ENCODE measurements at places on chromosomes 1 and 21.

DNA sequence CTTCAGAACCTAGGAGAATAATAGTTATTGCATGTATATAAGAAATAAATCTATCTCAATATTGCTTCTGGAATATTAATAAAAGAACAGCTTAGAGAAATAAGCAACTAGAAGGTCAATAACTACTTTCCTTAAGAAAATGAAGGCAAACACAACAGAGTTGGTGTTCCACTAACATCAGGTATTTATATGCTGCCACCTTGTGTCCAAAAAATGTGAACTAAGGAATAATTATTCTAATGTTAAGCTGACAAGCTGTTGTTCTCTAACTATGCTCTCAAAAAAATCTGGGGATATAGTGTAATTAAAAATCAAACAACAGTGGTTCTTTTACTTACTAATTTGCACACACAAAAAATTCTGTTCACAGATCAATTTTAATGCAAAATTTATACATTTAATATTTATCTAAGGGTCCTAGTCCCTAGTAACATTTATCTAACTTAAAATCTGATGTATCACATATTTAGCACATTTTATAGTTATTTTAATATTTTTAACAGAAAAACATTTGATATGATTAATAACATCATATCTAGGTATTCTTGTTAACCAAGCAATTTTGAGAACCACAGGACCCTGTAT lies 39.6 kb downstream of the UCHL5 start:
- DNase-seq, result no peak

- DNase-seq, result no peak
Observed at GRCh38 chr1:235930543-235930942, 63.8 kb upstream of the LYST start.

DNA sequence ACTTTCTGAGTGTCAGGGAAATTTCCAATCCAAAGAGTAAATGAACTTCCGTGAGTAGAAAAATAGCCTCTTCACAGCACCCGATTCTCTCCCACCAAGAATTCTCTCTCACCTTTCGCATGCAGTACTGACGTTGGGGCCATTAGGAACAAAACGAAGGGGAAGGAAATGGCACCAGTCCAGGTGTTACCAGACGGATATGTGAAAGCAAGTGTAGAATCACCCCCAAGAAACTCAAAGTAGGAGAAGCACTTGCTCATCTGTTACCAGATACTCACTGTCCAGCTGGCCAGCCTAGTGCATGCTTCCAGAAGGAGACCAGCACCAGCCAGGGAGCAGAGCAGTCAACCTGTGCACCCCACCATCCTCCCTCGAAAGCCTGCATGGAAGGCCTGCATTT lies 55.1 kb downstream of the ITPKB start:
- DNase-seq, result no peak

DNA sequence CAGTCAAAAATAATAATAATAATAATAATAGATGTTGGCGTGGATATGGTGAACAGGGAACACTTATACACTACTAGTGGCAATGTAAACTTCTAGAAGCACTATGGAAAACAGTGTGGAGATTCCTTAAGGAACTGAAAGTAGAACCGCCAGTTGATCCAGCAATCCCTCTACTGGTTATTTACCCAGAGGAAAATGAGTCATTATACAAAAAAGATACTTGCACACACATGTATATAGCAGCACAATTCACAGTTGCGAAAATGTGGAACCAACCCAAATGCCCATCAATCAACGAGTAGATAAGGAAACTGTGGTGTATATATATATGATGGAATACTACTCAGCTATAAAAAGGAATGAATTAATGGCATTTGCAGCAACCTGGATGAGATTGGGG lies 176.0 kb downstream of the PLPP3 start:
- no peak for DNase-seq

GRCh38 chr1:92739669-92740524 lies 45.0 kb downstream of the EVI5 start:
- no peak for DNase-seq

GRCh38 chr1:218829097-218829496 lies 344.6 kb upstream of the LYPLAL1 start:
- DNase-seq, result no peak

DNA sequence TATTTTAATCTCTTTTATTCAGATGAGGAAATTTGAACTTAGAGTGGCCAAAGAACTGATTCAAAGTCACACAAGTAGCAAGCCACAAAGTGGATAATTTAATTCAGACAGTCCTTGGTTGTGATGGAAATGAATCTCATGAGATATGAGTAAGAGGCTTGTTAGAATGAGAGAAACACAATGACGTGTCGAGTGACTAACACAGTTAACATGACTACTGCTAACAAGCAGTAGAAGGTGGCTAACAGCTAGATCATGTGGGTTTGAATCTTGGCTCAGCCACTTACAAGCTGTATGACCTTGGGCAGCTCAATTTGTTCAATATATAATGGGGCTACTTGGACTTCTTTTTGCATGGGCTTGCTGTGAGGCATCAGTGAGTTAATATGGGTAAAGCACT lies 104.5 kb upstream of the LMO4 start:
- no peak for DNase-seq

- DNase-seq, result no peak
Observed at GRCh38 chr21:45347048-45347711, 57.8 kb upstream of the COL18A1 start.

- peak; percentile 34 for DNase-seq
Observed at GRCh38 chr1:109201123-109201703, 12.5 kb upstream of the SARS1 start.

DNA sequence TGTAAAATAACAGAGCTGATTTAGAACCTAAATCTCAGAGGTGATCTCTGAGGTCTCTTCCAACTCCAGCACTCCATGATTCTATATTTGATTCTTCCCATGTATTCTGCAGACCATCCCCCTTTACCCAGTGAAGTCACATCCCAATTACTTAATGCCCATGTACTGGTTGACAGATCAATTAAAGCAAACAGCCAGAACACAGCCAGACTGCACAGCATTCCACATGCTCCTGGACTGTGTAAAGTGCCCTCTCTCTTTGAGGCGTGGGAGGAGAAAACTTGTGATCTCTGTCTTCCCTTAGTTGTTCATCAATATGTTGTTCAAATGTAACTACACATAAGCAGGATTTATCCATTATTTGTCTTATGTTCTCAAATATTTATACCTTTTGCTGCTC lies 18.1 kb downstream of the NOS1AP start:
- DNase-seq, result no peak

GRCh38 chr1:223631956-223632355 lies 33.5 kb downstream of the CAPN8 start:
- no peak for DNase-seq

DNA sequence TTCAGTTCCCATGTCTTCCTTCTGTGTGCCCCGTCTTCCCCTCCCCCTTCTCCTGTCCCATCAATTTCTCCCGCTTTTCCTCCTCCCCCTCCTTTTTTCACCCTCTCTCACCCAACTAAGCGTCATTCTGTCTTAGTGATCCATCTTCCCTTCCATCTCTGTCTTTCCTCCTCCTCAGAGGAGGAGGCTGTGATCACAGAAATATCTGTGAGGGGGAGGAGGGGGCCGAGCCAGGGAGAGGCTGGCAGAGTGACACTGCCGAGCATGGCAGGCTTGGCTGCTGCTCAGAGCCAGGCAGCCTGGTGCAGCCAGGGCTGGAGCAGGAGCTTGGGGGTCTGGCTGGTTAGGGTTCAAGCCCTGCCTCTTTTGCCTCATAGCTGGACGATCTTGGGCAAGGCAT lies 7.6 kb downstream of the HTR6 start:
- no peak for DNase-seq

DNA sequence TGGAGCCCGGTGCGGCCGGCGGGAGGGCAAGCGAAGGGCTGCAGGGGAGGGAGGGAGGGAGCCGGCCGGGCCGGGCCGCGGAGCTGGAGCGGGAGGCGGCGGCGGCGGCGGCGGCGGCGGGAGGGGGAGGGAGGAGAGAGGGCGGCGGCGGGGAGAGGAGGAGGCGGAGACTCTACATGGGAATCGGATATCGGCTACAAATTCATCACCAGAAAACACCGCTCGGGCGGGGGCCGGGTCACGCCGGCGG lies at the start of gene AKT3:
TSS of gene AKT3 (minus strand) at position 42 of the 250 bp plus-strand sequence. CDS start 7,073 bp downstream, outside the sequence.
- no peak for DNase-seq

GRCh38 chr1:196440711-196441110 lies 167.5 kb downstream of the KCNT2 start:
- no peak for DNase-seq

GRCh38 chr1:34864759-34865158 lies 5.2 kb upstream of the SMIM12 start:
- DNase-seq, result no peak

DNA sequence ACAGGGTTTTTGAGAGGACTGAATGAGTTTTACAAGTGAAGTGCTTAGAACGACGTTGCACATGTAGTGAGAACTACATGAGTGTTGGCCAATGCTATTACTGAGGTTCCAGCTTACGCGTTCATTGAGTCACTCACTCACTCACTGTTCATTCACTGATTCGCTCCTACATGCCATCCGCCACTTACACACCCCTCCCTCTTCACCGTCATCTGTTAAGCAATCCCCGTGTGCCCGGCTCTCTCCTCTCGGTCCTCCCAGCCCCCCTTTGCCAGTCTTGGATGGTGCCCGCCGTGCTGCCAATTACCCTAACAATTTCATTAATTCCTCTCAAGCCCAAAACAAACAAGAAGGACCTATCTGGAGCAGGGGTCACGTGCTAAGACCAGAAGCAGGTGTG lies 27.3 kb upstream of the EPHA2 start:
- DNase-seq, result no peak

DNA sequence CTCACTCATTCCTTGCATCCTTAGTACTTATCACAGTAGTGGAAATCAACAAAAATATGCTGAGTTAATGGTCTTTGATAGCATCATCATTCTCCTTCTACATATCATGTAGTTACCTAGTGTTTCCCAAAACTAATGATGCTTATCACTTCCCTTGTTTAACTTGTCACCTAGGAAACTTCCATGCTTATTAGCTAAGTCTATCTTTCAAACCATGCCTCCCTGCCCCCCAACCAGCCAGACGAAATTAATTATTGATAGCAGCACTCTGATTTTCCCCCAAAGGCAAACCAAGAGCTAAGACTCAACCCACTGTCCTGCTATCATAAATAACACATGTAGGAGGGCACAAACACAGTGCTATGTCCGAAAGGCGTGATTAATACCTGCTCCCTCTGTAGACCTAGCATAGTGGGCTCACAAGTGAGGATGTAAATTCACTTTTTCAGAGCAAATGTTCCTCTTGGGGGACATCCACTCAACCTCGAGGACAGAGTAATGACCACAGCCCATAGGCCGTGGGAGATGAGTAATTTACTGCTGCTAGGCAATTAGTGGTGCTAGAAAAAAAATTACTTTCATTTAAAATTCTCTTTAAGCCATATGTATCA lies 25.8 kb upstream of the LPAR3 start:
- no peak for DNase-seq

DNA sequence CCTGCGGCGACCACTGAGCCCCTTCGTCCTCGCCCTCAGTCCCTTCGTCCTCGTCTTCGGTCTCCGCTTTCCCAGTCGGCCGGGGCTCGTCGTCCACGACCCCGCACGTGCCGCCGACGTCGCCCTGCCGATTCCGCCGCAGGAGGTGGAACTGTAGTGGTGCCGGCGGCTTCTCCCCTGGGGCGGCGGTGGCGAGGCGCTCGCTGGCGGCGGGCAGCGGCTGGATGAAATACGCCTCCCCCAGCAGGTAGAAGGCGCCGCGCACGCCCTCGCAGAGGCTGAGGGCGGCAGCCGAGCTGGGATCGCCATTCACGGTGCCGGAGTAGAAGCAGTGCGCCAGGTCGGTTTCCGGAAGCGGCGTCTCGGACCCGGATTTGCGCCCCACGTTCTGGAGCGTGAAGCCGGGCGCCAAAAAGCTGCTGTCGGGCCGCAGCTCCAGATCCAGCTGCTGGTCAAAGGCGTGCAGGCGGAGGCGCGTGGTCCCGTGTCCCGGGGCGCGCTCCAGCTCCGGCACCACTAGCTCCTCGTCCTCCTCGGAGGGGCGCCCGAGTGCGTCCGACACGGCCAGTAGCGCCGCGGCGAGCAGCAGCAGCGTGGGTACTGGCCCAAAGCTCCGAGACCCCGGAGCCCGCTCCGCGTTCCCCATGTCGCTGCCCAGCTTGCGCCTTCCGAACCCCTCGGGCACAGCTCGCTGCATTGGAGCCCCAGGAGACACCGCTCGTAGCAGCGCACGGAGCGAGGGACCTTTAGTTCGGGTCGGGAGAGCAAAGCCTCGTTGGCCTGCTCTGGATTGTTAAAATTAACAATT lies 747 bp downstream of the ADAMTS1 start:
- DNase-seq, result no peak

- no peak for DNase-seq
Observed at GRCh38 chr1:47658161-47658920, 220.5 kb downstream of the FOXD2 start.

DNA sequence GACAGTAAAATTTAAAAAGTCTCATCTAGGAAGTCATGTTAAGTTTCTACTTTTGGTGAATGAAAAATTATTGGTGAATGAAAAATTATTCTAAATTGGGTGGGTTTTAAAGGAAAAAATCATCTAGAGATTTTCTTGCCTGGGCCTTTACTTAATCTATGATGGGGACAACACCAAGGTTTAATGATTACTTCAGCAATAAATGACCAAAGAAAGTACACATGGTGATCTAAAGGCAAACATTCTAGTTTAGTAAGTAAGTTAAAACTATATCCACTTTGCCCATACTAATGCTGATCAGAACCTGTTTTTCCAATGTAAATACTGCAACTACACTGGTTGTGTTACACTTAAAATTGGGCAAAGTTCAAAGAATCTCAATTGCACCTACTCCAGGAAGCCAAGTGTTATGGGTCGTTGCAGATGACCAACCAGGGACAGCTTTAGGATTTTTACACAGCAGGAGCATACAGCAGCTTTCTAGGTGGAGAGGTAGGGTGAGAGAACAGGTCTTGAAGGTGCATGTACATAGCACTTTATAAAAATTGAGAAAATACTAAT lies 14.6 kb upstream of the RPL5 start:
- DNase-seq, result no peak

- DNase-seq, result no peak
Observed at GRCh38 chr1:108880850-108881249, 4.1 kb downstream of the GPSM2 start.

- DNase-seq, result no peak
Observed at GRCh38 chr1:172537827-172538391, 5.0 kb downstream of the SUCO start.

- DNase-seq, result no peak
Observed at GRCh38 chr1:111654839-111655238, 35.2 kb downstream of the RAP1A start.
